Left renal pelvis (tissue), 4 donors: ENCODE measurements at places on chromosomes 11 and 22.

DNA sequence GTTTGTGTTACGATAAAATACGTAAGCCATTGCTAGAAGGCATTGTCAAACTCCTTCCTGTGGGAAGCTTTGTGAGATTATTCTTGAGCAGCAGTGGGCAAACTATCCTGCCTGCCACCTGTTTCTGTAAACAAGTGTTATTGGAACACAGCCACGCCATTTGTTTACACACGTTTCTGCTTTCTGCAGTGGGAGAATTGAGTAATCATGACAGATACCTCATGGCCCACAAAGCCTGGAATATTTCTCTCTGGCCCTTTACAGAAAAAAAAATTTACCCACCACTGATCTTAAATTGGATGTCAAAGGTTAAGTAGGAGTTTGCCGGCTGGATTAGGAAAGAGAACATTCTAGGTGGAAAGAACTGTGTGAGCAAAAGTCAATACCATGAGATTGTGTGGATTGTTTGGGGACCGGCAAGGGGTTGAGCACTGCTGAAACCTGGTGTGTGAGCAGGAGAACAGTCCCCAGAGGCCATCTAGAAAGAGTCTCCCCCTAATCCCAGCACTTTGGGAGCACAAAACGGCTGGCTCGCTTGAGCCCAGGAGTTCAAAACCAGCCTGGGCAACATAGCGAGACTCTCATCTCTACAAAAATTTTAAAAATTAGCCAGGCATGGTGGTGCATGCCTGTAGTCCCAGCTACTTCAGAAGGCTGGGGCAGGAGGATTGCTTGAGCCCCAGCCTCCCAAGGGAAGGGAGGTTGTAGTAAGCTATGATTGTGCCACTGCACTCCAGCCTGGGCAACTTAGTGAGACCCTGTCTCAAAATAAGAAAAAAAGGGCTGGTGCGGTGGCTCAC lies 6.0 kb upstream of the PLA2G6 start:
- DNase-seq: no peak

GRCh38 chr22:39308614-39309363 lies 10.6 kb downstream of the RPL3 start:
- DNase-seq: no peak

GRCh38 chr11:70296681-70297080 lies 26.2 kb downstream of the PPFIA1 start:
- DNase-seq: no peak

- no peak for DNase-seq
Measured at GRCh38 chr22:24536089-24536488, 18.8 kb downstream of the GUCD1 start.

- no peak for DNase-seq
Measured at GRCh38 chr22:17239156-17239701, 20.0 kb upstream of the ADA2 start.

- no peak for DNase-seq
Measured at GRCh38 chr22:32832174-32832573, 30.7 kb downstream of the TIMP3 start.

DNA sequence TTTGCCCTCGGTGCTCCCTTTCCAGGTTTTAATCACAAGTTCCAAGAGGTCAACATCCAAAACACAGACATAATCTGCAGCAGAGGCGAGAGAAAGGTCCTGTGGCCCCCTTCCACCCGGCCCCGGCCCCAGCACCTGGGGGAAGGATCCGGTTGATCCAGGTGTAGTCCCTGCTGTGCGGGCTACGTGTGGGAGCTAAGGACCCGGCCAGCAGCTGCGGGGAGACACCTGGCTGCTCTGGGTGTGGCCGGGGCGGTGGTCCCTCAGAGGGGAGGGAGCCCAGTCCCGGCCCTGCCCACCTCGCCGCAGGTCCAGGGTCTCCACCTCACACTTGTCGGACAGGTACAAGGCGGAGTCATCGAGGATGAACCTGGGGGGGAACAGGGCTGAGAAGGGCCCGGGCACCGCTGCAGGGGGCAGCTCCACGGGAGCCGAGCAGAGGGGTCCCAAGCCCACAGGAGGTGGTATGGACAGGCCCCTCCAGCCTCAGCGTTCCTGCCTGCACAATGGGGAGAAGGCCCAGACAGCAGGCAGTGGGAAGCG lies 13.6 kb downstream of the ATG2A start:
- no peak for DNase-seq

GRCh38 chr22:22884888-22885840 lies 2.5 kb upstream of the IGLL5 start:
- DNase-seq: no peak

DNA sequence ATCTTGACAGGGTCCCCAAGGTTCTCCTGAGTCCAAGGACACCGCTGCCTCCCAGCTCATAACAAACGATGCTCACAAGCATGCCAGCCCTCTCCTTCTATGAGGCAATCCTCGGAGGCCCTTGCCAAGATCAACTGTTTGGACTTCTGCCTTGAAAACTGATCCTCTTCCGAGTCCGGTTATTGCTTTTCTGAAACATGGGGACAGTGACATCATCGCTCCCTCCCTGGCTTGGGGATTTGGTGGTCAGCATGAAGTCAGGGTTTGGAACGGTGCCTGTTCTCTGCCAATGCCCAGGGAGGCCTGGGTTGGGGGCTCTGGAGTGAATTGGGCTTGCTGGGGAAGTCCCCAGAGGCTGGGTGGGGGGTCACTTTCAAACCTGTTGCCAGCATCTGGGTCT lies 149.3 kb downstream of the FBXO7 start:
- DNase-seq: no peak

DNA sequence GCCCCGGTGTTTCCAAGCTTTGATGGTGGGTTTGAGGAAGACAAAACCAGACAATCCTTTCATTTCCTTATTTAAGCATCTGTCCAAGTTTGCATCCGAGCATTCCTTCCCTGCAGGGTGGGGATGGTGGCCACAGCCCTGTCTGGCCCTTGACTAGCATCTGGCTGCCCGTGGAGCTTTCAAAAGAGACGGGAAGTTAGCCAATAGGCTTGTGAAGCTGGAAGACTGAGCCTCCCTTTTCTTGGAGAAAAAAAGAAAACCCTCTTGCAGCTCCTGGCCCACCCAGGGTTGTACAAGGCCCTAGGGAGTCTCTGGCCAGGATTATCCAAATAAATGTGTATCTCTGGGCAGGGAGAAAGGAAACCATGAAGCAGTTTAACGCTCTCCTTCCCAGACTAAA lies 60.6 kb downstream of the MICAL2 start:
- DNase-seq: no peak

GRCh38 chr22:46103181-46103580 lies 47.1 kb upstream of the PPARA start:
- DNase-seq: no peak

GRCh38 chr11:1349327-1350041 lies 40.1 kb upstream of the TOLLIP start:
- no peak for DNase-seq

DNA sequence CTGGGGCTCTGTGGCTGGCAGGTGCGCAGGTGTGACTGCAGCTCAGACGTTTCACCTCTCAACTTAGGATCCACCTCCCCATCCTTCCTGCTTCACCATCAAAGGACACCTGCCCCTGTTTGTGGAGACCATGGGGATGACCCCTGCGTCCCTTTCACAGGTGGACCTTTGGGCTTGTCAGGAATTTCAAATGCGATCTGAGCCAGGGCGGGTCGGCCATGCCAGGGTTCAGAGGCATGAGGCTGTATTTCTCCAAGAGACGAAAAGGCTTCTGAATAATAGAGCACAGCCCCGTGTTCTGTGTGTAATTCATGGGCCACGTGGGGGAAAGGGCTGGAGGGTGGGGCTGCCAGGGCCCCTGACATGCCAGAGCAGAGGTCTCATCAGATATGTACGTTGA lies 668.0 kb downstream of the BRD1 start:
- no peak for DNase-seq

- DNase-seq: no peak
Measured at GRCh38 chr11:2557381-2557780, 112.6 kb downstream of the KCNQ1 start.

DNA sequence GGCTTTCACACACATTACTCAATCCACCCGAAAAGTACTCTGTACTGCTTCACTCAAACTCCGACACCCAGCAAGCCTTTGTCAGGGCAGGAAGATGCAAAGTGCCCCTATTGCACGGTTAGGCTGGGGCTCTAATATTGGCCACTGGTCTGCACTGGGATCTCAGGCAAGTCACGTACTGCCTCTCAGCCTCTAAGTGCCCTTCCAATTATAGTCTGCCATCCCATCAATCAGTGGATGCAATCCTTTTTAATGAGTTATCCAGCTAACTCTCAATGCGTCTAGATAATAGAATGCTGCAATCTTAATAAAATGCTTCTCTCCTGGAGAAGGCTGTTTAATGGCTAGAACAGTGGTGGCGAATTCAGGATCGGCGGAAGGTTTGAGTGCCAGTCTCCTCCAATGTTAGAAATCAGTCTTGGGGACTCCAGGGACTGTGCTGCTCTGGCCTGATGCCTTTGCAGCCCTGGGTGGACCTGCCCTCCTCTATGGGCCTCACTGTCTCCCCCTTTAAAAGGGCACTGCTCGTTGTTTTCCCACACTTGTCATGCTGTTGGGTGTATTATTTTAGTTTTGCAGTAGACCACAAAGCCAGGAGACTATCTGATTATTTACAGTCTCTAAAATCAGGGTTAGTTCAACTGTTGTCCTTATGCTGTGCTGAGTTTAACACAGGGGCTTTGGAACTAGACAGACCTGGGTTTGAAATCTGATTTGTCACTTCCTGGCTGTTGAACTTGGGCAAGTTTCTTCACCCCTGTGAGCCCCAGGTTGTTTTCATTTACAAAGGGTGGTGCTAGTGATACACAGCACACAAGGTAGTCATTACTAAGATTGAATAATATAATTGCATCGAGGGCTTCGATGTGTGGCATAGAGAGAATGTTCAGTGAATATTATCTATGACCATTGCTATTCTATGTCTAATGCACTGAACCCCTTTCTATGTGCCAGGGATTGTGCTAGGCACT lies 36.7 kb downstream of the CLMP start:
- no peak for DNase-seq

- DNase-seq: no peak
Measured at GRCh38 chr11:69442012-69442806, 39.3 kb upstream of the LINC01488 start.

DNA sequence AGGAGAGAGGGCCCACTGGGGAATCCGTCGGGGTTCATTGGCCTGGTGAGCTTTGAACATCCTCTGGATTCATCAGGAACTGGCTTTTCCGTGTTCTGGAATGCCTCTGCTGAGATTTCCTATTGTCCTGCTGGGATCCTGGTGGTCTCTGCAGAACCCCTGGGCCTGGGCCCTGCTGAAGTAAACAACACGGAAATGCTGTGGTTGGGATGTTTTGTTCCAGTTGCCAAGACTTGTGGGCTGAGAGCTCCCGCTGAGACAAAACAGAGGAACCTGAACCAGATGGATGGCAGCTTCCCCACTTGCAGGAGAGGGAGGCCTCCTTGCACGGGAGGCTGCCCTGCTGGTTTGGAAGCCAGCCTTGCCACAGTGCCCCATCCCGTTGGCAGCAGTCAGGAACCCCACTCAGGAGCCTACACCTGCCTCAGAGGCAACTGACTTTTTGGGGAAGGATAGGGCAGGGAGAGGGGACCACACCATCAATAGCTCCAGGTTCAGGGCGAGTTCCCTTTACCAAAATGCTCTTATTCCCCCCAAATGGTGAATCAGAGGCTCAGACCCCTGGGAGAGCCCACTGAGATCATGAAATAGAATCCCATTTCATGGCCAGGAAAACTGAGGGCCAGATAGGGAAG lies 60.7 kb downstream of the LRRC32 start:
- DNase-seq: no peak

DNA sequence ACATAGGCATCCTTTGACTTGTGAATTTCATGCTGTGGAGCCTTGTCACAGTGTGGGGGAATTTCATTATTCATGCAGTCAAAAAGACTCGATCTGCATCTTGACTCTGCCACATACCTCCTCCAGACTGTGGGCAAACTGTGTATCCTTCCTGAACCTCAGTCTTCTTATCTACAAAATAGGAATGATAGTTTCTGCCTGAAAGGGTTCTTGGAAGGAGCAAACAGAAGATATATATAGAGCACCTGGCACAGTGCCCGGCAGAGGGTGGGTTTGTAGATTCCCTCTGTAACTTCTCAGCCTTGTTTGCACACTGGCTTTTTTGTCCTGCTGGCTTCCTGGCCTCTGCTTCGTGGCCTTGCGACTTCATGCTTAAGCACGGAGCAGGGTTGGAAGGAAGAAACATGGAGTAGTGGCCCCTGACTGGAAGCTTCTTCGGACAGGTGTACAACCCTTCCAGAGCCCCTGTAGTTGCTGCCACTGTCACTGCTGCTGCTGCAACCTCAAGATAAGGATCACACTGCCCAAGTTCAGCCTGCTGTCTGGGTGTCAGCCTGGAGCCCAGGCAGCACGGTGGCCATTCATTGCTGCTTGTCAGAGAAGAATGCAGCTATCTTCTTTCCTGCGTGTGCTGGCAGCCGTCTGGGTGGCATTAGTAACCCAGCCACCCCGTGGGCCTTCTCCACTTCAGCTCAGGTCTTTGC lies 106.4 kb downstream of the MICAL2 start:
- DNase-seq: no peak

DNA sequence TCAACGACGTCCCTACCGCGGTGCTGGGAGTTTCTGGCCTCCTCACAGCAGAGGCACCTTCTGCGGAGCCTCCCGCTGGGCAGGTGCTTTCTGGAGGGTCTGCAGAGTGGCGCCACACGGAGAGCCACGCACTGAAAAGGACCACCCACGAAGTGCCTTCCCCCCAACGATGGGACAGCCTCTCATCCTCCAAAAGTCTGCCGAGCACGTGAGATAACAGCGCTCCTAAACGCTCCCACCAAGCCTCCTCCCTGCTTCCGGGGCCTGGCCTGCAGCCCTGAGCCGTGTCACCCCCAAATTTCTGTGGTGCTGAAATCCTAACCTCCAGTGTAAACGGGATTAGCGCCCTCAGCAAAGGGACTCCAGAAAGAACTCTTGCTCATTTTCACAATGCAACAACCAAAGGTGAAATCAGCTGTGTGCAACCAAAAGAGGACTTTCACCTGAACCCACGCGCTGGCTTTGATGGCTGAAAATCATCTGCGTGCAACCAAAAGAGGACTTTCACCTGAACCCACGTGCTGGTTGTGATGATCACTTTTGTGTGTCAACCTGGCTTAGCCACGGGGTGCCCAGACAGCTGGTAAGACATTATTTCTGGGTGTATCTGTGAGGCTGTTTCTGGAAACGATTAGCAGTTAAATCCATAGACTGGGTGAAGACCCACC lies 924.6 kb downstream of the BRD1 start:
- no peak for DNase-seq
